ENCODE measurements at places on chromosomes 3 and 15. TPM values are rescaled to one million over a fixed set of nuclear protein-coding genes. Genes with fewer than 3 reads are reported as not detected.

The PAK6 gene
- 3.8 TPM for polyA plus RNA-seq

The RAB6B gene
- polyA plus RNA-seq, result 23.5 TPM

GRCh38 chr3:69932501-69932900 is 67.0 kb upstream of the SAMMSON start:
- DNase-seq, result no peak

DNA sequence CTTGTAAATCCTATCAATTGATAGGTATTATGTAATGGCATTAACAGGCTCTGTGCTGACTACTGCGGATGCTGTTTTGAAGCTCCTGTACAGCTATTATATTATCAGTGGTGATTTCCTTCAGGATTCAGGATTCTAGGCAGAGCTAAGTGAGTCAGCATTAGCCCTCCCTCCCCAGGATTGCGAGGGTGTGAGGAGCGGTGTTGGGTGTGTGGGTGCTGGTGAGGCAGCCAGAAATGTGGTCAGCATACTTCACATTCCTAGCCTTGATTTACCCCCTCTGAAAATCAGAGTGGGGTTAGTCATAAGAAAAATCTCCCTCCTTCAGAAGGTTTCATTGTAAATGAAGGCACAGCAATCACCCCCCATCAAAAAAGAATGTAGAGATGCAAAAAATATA is 72.5 kb downstream of the SNTN start:
- DNase-seq, result no peak

DNA sequence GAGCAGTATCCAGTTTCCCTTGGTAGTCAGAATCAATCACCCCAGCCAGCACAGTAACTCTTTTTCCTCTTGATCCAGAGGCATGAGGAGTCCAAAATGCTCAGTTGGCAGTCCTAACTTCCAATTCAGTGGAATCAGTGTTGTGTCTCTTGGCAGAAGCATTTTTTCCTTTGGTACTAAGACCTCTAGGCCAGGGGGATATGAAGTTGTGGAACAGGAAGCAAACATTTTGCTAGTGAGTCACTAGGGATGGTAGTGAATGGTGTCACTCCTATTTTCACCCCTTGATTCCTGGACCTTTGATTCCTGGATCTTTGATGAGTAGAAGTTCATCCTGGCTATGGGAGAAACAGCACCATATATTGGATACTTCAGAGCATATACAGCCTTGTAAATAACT is 70.5 kb upstream of the ALDH1A3 start:
- no peak for DNase-seq

DNA sequence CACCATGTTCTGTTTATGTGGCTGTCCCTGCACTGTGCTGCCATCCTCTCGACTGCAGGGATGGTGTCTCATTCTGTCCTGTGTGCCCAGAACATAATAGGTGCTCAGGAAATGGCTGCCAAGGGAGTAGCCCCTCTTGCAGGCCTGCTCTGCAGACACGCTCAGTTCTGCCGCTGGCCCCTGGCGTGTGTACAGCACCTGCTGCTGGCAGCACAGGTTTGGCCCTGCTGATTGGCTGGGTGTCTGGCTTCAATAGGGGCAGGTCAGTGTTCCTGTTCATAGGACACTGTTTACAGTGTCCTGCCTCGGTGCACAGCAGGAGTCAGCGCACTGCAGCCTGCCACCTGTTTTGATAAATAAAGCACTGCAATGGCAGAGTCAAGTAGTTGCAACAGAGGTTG is 146.9 kb downstream of the DNAJB8 start:
- DNase-seq, result no peak

GRCh38 chr3:100891033-100891432 is 102.2 kb downstream of the ABI3BP start:
- no peak for DNase-seq

- DNase-seq, result no peak
Observed at GRCh38 chr15:25875566-25875965, 12.4 kb upstream of the ATP10A start.

DNA sequence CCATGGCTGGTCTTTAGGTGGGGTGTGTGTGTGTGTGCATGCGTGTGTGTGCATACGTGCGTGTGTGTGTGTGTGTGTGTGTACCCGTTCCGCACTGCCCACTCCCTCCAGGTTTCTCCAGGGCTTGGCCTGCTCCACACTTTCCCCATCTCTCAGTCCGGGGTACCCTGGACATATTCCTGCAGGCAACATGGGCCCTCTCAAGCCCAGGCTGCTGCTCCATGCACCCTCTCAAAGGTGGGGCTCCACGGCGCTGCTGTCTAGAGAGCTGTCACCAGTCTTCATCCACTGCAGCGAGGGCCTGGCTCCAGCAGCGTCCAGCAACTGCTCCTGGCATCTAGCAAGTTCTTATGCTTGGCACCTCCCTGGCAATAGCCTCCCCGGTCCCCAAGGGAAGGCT is 86.1 kb downstream of the ATP10A start:
- DNase-seq, result no peak
